ENCODE measurements at places on chromosomes 7 and 10.

DNA sequence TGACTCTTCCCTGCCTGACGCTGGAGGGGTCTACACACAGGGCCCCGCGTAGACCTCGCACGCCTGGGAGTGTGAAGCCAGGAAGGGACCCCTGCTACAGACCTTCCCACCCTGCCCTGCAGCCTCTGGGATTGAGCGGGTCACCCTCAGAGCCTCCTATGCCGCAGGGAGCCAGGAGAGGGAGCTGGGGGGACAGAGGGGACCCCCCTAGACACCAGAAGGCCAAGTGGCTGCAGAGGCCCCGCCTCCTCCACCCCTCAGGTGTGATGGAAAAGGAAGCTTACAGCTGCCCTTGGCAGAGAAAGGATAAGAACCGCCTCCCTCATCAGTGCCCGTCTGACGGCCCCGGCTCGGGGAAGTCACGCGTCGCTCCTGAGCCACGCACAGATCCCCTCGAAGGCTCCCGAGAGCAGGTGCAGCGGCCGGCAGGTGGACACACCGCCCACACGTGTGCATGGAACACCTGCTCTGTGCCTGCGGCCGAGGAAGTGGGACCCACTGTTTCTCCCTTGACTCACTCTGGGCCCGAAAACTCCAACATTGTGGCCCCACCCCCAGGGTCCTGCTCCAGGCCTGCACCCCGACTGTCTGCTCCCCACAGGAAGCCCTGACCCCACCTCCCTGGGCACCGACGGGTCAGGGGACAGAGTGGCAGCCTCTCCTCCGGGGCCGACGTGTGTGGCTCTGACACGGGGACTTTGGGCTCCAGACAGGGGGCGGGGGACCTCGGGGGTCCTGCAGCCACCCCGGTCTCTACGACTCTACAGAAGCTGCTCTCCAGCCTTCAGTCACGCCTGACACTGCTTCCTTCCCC is 73.3 kb downstream of the MICALL2 start:
- DNase-seq: no peak

- no peak for DNase-seq
Measured at GRCh38 chr7:132910657-132911056, 171.2 kb downstream of the CHCHD3 start.

GRCh38 chr10:4678023-4678950 is 147.7 kb upstream of the AKR1E2 start:
- no peak for DNase-seq

GRCh38 chr10:84755311-84755710 is 426.9 kb downstream of the CCSER2 start:
- DNase-seq: no peak

- DNase-seq: no peak
Measured at GRCh38 chr10:117472872-117473271, 69.7 kb upstream of the EMX2 start.

DNA sequence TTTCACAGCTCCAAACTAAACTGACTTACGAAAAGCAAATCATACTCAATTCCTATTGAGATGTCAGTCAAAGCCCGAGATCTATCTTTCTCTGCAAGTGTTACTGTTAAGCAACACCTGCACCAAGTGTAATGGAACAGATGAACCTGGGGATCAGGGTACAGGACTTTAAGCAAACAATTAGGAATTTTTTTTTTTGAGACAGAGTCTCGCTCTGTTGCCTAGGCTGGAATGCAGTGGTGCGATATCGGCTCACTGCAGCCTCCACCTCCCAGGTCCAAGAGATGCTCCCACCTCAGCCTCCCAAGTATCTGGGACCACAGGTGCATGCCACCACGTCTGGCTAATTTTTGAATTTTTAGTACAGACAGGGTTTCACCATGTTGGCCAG is 14.9 kb downstream of the YWHAG start:
- DNase-seq: no peak

DNA sequence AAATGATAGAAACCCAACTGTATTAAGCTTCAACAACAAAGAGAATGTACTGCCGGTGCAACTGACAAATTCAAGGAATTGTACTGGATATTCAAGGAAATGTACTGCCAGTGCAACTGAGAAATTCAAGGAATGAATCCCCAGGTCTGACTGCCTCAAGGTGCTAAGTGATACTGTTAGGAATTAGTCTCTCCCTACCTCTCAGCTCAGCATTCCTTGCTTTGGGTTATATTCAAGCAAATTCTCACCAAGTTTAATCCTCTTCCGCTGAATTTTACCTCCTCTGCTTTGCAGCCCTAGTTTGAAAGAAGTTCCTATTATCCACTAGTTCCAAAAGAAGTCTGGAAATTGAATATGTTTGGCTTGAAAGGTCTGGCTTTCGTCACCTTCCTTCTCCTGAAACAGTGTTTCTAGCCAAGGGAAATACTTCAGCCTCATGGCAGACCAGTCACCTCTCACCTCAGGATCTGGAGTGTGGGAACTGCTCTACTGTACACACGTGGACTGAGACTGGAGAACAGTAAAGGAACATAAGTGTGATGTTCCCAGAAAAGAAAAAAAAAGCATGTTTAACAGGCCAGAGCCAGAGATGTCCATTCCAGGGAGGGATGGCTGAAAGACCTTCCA is 60.4 kb downstream of the SORCS1 start:
- DNase-seq: no peak

DNA sequence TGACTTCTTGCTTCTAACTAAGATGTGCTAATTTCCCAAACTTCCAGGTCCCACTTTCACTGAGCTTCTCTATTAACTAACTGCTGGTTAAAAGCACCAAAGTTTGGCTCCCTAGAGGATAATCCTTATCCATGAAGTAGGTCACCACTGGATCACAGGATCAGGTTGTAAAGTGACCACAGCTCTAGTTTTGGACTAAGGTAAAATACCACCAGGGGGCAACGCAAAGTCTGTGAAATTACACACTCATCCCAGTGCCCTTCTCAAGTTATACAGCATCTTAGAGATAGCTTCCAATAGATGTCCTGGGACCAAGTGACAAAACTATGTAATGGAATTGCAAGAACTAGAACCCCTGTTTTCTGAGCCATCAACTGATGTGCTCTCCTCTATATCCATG is 116.4 kb upstream of the ASAH2 start:
- no peak for DNase-seq

DNA sequence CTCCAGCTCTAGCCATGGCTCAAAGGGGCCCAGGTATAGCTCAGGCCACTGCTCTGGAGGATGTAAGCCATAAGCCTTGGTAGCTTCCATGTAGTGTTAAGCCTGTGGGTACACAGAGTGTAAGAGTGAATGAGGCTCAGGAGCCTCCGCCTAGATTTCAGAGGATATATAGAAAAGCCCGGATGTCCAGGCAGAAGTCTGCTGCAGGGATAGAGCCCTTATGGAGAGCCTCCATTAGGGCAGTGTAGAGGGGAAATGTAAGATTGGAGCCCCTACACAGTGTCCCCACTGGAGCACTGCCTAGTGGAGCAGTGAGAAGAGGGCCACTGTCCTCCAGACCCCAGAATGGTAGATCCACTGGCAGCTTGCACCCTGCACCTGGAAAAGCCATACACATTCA is 240.8 kb upstream of the KLF14 start:
- DNase-seq: no peak

Measured in mesothelial cell of epicardium (in vitro differentiated cells).